ENCODE measurements at places on chromosomes 7 and 10.

DNA sequence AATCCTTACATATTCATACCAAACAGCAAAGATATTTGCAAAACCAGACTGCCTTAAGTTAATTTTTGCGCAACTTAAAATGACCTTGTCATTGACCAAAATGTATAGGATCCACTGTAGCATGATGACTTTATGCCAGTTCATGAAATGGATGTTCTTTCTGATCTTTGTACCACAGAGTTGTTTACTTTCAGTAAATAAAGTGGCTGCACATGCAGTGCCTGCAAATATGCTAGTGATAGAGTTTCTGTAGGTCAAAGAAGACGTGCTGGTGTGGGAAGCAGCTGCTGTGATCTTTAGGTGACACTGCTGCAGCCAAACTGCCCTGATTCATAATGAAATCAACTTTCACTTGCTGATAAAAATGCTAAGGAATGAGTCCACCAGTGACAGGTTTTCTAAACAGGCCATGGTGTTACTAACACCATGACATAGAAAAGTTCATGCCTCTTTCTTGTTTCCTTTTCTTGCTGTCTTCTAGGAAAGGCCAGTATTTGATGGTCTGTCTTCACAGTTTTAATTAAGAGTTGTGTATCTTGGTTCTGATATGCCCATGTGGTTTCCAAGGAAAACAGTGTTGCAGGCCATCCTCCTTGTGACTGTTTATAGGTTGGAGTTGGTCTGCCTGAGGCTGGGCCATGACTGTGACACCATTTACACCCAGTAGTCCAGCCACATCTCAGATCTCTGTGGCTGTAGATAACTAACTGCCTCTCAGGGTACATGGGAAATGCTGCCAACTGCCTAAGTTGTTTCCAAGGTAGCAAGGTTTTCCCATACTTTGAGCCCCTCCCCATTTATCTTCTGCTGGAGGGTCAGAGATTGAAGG, 62.5 kb downstream of the INSYN2A start:
- H3K4me1 ChIP-seq = peaks cover 7% of the 10 kb centered on the region
- peaks cover 2% of the 10 kb centered on the region for H3K27me3 ChIP-seq
- no peak for DNase-seq
- H3K27ac ChIP-seq = no peak overlapping the region
- H3K4me3 ChIP-seq = no peak overlapping the region

GRCh38 chr7:42014625-42015618, 222.1 kb downstream of the GLI3 start:
- H3K4me3 ChIP-seq = no peak overlapping the region
- peaks cover 21% of the 10 kb centered on the region for H3K4me1 ChIP-seq
- H3K27ac ChIP-seq = no peak overlapping the region
- H3K27me3 ChIP-seq = no peaks in the 10 kb centered on the region
- peaks cover 13% of the 10 kb centered on the region for H3K36me3 ChIP-seq

DNA sequence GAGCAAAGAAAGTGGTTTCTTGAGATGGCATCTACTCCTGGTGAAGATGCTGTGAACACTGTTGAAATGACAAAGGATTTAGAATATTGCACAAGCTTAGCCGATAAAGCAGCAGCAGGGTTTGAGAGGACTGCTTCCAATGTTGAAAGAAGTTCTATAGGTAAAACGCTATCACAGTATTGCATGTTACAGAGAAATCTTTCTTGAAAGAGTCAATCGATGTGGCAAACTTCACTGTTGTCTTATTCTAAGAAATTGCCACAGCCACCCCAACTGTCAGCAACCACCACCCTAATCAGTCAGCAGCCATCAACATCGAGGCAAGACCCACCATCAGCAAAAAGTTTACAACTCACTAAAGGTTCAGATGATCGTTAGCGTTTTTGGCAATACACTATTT, 59.9 kb downstream of the SLC29A4 start:
- no peak overlapping the region for H3K4me3 ChIP-seq
- H3K27me3 ChIP-seq = peaks cover 3% of the 10 kb centered on the region
- DNase-seq = no peak
- H3K36me3 ChIP-seq = peaks cover 31% of the 10 kb centered on the region

DNA sequence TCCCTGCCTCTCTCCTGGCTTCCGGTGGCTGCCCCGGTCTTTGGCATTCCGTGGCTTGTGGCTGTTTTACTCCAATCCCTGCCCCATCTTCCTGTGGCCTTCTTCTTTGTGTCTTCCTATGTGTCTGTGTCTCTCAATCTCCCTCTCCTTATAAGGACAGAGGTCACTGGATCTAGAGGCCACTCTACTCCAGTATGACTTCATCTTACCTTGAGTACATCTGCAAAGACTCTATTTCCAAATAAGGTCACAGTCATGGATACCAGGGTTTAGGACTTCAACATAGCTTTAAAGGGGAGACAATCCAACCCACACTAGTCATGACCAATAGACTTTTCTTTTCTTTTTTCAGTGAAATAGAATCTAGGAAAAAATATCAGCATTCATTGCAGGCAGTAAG, 153.3 kb upstream of the INSYN2A start:
- peaks cover 5% of the 10 kb centered on the region for H3K27me3 ChIP-seq
- H3K4me3 ChIP-seq = no peak overlapping the region
- peaks cover 10% of the 10 kb centered on the region for H3K4me1 ChIP-seq
- no peaks in the 10 kb centered on the region for H3K36me3 ChIP-seq
